Substantia nigra (tissue), 51 donors: ENCODE measurements at places on chromosomes 13 and 19.

DNA sequence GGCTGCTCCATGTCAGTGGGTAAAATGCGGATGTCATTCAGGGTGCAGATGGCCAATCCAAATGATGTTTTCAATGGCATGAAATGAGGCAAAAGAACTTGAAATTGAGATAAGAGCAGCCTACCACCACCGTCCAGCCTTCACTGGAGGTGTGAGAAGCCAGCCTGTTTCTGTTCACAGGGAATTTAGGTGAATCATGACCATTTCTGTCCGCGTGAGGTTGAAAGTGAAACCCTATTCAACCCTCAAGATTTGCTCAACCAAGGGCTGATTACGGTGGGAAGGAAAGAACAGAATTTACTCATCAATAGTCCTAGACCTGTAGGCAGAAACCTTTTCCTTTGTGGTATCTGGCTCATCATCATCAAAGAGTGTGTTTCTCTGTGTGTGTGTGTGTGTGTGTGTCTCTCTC, 370.7 kb downstream of the COG6 start:
- DNase-seq = no peak

GRCh38 chr19:49342291-49342721, 7.1 kb downstream of the CD37 start:
- no peak for DNase-seq

GRCh38 chr19:38031423-38031770, 124.4 kb downstream of the SIPA1L3 start:
- DNase-seq = no peak

- no peak for DNase-seq
Observed at GRCh38 chr19:29952177-29952576, 10.1 kb downstream of the URI1 start.

DNA sequence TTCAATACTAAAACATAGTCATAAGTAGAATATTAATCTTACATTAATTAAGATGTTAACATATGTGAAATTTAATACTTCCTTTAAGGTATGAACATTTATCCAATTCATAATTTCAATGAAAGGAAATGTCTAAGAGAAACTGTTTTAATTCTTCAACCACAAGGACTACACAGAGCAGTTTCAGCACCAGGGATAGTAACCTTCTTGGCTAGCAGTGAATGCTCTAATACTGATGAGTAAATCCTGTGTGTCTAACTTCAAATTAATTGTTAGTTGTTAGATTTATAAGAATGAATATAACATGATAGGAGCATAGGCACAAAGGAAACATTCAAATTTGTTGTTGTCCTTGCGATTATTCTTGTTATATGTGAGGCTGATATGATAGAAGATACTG, 15.6 kb upstream of the NBEA start:
- no peak for DNase-seq

DNA sequence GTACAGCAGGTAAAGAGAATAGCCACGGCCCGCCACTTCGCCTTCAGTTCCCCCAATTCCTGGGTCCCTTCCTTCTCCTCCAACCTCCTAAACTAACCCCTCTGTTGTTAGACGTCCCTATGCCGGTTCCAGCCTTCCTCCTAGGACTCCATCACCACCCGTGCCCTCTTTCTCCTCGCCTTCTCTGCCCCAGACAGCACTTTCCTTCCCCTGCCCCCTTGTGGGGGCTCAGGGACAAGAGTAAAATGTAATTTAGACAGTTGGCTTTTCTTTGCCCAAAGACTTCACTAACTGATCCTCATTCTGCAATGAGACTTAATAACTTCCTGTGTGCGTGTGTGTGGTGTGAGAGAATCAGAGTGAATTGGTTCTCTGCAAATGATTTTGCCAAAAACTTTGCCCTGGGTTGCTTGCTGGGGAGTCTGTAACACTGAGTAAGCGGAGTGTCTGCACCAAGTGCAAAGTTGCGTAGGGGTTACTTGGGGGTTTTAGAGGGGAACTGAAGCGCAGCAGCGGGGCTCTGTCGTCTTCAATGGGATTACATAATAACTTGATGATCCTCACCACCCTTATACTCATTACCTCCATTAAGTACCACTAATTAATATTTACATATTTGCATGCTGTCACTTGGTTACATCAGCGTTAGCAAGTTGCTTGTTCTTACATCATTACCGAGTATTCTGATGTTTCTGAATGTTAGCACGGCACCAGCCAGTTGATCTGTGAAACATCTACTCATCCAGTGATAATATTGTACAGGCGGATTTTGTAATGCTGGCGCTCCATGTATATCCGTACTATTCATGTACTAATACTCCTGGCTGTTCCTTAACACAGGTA, 19.9 kb upstream of the SGCG start:
- no peak for DNase-seq

DNA sequence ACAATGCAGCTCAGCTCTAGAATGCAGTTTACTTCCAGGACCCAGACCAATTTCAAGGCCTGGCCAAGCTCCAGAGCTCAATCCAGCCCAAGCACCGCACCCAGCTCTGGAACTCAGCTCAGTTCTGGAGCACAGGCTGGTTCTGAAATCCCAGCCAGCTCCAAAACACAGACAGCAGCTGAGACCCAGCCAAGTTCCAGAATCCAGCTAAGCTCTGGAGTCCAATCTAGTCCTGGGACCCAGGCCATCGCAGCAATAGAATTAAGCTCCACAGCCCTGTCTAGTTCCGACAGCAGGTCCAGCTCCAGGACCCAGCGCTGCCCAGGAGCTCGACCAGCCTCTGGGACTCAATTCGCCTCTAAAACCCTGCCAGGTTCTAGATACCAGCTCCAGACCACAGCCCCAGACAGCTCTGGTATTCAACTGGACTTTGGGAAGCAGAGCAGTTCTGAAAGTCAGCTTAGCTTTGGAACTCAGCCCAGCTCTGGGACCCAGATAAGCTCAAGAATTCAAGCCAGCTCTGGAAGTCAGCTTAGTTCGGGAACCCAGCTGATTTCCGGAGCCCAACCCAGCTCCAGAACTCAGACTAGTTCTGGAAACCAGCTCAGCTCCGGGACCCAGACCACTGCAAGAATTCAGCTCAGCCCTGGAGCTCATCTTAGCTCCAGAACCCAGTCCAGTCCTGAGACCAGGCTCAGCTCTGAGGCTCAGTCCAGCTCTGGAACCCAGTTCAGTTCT, 6.8 kb downstream of the GIPC3 start:
- no peak for DNase-seq

DNA sequence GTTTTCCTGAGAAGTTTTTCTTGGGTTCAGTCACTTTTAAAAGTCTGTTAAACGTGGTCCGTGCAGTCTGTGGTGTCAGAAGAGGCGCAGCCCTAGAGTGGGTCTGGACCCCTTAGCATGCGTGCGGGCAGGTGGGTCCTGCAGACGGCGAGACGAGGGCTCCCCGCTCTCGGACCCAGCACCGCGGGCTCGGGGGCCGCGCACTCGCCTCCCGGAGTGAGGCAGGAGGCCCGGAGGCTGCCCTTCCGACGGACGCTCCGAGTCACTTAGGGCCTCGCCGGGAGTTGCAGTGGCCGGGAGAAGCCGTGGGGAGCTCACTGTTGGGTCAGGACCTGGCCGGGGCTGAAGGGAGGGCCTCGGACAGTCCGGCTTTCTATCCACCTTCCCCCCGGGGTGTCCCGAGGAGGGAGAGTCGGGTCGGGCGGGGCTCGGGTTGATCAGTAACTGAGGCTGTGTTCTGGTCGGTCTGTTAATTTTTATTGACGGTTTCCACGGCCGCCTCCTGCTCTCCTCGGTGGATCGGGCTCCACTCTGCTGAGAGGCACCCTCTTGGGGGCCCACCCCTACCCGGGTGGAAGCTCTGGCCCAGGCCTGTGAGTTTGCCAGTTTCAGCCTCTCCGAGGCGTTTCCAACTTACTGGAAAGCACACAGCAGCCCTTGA, 1.3 kb downstream of the PTBP1 start:
- no peak for DNase-seq

- no peak for DNase-seq
Observed at GRCh38 chr19:483332-484072, 12.8 kb upstream of the MADCAM1 start.

DNA sequence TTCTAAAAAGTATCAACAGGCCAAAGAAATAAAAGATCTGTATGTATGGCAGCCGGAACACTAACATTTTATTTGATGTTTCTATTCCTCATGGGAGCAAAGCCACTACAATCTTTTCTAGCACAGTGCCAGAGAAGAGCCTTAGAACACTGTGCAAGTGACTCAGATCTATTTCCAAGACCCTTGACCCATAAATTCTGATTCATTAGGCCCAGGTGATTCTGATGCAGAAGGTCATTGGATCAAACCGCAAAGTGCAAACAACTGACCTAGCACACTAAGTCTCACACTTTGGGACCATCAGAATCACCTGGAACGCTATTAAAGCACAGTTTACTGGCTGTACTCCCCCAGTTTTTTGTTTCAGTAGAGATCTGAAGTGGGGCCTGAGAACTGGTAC, 87.6 kb downstream of the MYCBP2 start:
- no peak for DNase-seq

DNA sequence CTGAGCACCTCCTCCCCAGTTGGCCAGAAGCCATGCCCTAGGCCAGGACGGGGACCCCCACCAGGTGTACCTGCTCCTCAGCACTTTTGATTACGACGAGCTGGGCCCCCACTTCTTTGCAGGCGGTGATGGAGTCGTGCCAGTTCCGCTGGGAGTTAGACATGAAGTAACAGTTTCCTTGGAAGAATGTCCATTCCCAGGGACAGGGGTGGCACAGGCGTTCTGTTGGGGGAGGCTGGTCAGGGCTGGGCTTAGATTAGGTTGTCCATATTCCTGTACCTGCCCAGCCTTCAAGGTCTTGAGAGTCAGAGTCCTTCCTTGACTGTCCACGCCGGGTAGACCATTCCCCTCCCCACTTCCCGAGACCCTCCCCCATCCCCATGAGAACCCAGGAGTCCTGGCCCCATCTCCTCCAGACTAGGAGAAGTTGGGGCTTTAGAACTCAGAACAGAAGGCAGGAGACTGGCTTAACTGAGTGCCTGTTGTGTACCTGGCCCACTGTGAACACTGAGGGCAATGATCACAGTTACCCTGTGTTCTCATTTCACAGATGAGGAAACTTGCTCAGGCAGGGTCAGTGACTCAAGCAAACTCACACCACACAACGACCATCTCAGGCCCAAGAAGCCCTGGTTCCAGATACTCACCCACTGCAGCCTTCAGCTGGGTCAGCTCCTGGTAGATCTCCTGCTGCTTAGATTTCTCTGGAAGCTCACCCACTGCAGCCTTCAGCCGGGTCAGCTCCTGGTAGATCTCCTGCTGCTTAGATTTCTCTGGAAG, 2.3 kb downstream of the CD209 start:
- no peak for DNase-seq

GRCh38 chr19:46283771-46284170, 13.1 kb upstream of the HIF3A start:
- DNase-seq = no peak

DNA sequence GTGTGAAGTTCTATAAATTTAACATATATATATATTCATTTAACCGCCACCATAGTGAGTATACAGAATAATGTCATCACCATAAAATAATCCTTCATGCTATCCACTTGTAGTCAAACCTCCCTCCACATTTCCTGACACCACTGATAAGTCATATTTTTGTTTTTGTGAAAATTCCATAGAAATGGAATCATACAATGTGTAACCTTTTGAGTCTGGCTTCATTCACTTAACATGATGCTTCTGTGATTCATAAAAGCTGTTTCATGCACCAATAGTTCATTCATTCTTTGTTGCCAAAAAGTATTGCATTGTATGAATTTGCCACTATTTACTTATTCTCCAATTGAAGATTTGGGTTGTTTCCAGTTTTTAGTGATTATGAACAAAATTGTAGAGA, 497.5 kb upstream of the PCDH20 start:
- DNase-seq = no peak

- DNase-seq = no peak
Observed at GRCh38 chr13:75147946-75148345, 334.0 kb downstream of the TBC1D4 start.

DNA sequence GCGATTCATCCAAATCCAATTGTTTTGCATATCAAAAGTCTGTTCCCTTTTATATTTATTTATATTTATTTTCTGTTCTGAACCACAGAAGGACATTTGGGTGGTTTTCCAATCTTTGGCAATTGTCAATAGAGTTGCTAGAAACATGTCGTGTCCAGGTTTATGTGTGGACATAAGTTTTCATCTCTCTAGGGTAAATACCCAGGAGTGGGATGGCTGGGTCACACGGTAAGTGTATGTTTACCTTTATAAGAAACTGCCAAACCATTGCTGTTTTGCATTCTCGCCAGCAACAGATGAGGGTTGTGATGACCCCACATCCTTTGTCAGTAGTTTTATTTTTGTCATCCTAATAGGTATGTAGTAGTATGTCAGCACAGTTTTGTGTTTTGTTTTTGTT, 12.5 kb downstream of the AP1M1 start:
- DNase-seq = no peak

DNA sequence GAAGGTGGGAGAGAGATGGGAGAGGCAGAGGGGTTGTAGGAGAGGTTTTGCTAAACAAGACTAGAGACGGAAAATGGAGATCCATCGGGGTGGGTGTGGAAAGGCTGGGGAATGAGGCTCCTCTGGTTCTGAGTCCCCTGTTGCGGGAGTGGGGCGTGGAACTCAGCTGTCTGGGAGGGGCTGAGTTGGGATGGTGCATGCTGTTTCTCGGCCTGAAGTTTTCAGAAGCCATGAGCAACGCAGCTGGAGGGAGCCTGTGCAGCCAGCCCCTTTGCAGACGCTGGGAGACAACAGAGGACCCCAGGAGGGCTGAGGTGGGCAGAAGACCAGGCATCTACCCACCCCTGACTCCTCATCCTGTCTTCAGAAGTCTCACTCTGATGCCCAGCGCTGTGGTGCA, 7.4 kb upstream of the GIPR start:
- no peak for DNase-seq

DNA sequence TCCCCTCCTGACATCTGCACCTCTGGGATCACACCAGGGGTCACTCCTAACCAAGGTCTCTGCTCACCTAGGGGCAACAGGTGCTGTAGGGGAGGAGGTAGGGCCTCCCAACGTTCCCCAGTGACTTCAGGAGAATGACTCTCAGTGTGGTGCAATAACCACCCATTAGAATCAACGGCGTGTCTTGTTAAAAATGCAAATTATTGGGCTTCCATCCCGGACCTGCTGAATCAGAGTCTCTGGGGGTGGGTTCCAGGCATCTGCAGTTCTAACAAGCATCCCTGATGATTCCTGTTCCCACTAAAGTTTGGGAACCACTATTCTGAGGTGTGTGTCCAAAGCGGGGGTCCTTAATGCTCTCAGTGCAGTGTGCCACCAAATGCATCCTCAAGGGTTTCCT, 84.6 kb downstream of the CRYL1 start:
- no peak for DNase-seq
